Fibroblast of lung (primary cell): ENCODE measurements at places on chromosomes 7 and 10. TPM values are rescaled to one million over a fixed set of nuclear protein-coding genes. Genes with fewer than 3 reads are reported as not detected.

The GPR158 gene
- under 0.01 and 0.33 TPM in 2 replicates for total RNA-seq

The PPIA gene
- total RNA-seq, result 940 and 1,161 TPM in 2 replicates

The OR2A1 gene
- total RNA-seq, result under 0.01 and 0.17 TPM in 2 replicates

The FAM25G gene
- not detected in 2 replicates for total RNA-seq

The AUTS2 gene
- total RNA-seq, result 7.7 and 9.1 TPM in 2 replicates

The CDNF gene
- 1.2 and 1.5 TPM in 2 replicates for total RNA-seq

The RADIL gene
- total RNA-seq, result 0.33 and 0.51 TPM in 2 replicates

The ZPBP gene
- not detected in 2 replicates for total RNA-seq

The OR2A7 gene
- total RNA-seq, result 0.26 and 0.50 TPM in 2 replicates

The SLC16A12 gene
- under 0.01 TPM in 2 replicates for total RNA-seq

The ZNF117 gene
- total RNA-seq, result 5.6 and 6.3 TPM in 2 replicates

The LRIT2 gene
- total RNA-seq, result not detected in 2 replicates

The SMO gene
- total RNA-seq, result 12.6 and 23.6 TPM in 2 replicates

The ZNF488 gene
- total RNA-seq, result under 0.01 TPM in 1 of 2 replicates, not detected in the other

The CPEB3 gene
- 0.51 and 0.66 TPM in 2 replicates for total RNA-seq

The ZDHHC4 gene
- total RNA-seq, result 65.2 and 72.7 TPM in 2 replicates

The PPP1R3A gene
- not detected in 2 replicates for total RNA-seq

The METTL27 gene
- total RNA-seq, result 4.9 and 15.7 TPM in 2 replicates
